DMS79 treated with DMSO at 0.1 percent for 48 hours (cell line): ENCODE measurements at places on chromosomes 1 and 21.

DNA sequence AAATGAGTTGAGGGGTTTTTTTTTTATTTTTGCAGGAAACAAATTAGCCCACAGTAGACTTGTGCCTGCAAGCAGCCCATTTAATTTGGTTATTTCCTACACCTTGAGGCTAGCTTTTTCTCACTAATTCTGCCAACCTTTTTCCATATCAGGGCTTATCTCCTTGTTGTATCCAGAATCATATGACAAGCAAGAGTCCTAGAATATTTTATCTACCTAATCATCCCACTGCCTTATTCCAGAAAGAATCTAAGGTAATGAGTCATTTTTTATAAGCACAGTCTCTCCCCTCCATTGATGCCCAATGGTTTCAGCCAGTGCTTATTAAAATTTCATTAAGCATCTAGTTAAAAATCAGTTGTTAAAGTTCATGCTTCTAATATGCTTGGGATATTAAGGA, 324.1 kb downstream of the BARHL2 start:
- no peak for DNase-seq

DNA sequence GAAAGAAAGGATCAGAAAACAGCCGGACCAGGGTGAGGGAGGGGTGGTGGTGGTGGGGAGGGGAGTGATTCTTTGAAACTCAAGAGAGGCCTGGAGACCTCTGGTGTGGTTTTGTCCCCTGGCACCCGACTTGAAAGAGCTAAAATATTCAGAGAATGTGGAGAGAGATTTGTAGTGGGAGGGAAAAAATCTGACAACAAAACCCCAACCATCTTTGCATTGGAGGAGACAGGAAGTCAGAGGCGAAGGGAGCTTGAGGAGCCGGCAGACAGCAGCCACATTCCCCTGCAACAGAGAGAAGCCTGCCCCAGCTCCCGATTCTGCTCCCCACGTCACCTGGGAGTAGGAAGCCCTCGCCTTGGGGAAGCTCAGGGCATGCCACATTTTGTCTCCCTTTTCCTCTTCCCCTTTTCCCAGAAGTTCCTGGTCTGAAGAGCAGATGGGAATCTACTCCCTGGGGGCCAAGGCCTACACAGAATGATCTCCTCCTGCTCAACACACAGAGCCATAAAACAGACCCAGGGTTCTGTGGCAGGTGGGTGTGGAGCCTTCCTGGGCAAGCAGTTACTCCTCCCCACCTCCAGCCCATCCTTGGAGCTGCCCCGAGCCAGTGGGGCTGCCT, 84.9 kb downstream of the ITPKB start:
- no peak for DNase-seq

GRCh38 chr1:25898223-25899015, 7.8 kb downstream of the STMN1 start:
- DNase-seq: peak; percentile 80

DNA sequence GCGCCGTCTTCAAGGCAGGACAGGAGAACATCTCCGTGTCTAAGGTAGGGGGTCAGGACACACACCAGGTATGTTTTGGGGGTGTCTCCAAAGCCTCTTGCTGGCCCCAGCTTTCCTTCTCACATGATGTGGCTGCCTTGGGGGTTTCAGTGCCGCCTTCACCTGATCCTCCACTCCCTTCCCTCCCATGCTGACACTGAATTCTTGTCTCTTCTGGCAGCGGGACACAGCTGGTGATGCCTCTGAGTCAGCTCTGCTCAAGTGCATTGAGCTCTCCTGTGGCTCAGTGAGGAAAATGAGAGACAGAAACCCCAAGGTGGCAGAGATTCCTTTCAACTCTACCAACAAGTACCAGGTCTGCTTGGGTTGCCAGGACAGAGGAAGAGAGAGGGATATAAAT, 13.5 kb downstream of the ATP1A2 start:
- DNase-seq: no peak

- no peak for DNase-seq
These were observed 46.6 kb downstream of the S1PR1 start for GRCh38 chr1:101283443-101283842.

GRCh38 chr1:7672864-7673263, 98.2 kb upstream of the VAMP3 start:
- DNase-seq: no peak

- DNase-seq: no peak
These were observed 14.7 kb downstream of the CD46 start for GRCh38 chr1:207766569-207766968.

- DNase-seq: no peak
These were observed 15.5 kb downstream of the SMYD3 start for GRCh38 chr1:246491551-246492053.

- DNase-seq: no peak
These were observed 10.1 kb downstream of the DOP1B start for GRCh38 chr21:36166705-36167104.

- DNase-seq: no peak
These were observed 42.7 kb downstream of the GRHL3 start for GRCh38 chr1:24361811-24362210.

GRCh38 chr1:3692598-3692997, 40.3 kb downstream of the TP73 start:
- peak; percentile 91 for DNase-seq

DNA sequence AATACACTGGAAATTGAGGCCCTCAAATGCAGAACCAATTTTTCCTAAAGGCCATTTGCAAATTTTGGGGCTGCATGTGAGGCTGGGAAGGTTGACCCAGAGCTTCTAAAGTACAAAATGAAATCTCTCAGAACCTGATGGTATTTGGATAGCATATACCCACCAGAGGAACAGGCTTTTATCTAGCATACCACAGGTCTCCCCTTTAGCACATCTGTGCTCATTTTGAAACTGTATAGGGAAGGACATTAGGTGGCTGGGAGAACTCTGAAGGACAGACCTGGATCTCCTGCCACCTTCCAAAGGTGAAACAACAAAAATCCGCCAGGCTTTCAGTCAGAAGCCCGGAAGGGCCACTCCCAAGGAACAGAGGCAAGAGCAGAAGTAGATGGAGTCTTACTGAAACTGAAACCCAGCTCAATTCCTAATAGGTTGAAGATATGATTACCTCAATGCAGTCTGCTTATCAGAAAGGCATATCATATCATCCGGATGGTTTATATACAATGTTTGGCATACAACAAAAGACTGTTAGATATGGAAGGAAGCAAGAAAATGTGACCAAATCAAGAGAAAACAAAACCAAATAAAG, 11.6 kb downstream of the CD55 start:
- no peak for DNase-seq

GRCh38 chr1:184843732-184844495, 89.3 kb upstream of the EDEM3 start:
- no peak for DNase-seq

- DNase-seq: no peak
These were observed 19.0 kb downstream of the CYP4B1 start for GRCh38 chr1:46817814-46818213.

DNA sequence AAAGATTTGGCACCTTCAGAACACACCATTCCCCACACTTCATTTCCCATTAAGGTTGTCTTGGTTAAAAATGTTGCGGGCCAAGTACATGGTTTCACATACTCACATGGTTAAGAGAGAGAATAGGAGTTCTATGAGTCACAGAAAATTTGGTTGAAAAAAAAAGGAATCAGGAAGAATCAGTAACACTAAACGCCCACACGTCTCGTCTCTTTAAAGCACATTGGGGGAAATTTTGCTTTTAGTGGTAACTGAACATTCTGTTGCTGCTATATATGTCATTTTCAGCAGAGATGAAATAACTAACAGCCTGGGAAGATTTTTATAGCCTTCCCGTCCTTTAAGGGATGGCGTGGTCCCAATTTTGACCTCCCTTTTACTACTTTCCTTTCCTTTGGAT, 132.9 kb upstream of the ERG start:
- no peak for DNase-seq

- no peak for DNase-seq
These were observed 80.7 kb upstream of the CD34 start for GRCh38 chr1:207991583-207992026.

DNA sequence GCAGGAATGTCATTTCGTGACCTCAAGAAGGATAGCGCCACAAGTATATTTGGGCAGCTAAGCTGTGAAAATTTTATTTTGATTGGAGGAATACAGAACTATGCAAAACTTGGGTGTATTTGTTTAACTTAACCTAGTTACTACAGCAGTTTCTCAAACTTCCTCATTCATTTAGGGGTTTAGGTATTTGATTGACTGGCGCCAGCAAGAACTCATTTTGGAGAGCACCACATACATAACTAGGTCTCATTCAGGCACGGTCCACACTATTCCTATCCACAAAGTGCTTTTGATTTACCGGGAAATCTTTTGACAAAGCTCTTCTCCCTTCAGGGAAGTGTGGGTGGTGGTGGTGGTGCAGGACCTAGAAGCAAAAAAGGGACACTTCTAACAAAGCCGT, 155.1 kb upstream of the NRIP1 start:
- no peak for DNase-seq

DNA sequence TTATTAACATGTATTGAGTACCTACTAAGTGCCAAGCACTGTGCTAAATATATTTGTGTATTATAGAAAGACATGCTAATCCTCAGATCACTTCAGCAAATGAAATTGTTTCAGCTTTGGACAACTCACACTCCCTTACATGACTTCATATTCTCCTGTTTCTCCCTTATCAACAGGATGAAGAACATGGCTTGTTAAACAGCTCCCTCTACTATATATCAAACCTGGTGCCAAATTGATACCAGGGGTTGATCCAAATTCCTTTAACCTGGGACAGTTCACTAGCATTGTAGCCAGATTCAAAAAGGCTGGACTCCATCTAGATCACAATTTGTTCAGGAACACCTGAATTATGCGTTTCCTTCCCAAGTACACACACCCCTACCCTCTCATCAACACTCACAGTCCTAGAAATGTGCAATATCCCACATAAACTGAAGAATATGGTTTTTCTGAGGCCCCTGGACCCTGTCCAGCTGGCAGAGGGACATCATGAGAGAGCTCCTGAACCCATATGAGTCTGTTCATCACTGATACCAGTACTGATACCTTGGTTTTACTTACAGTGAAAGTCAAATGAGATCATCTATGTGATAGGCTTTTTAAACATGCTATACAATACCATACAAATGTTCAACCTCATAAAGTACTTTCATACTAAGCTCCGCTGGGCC, 47.0 kb upstream of the PALMD start:
- no peak for DNase-seq

DNA sequence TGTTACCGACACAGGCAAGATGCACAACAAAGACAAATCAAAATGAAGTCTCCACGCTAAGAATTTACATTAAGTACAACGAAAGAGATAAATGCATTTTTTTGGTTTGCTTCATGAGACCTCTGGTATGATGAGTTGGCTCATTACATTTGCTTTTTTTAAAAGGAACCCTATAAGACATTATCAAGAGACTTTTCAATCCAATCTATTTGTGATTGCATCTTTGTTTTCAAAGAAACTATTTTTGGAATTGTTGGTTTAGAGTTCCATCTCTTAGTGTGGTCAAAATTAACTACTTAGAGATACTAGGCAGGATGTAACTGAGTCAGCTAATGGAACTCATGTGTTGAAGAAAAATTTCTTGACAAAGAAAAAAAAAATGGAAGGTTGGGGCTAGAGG, 200.1 kb downstream of the ZC3H11B start:
- DNase-seq: no peak

DNA sequence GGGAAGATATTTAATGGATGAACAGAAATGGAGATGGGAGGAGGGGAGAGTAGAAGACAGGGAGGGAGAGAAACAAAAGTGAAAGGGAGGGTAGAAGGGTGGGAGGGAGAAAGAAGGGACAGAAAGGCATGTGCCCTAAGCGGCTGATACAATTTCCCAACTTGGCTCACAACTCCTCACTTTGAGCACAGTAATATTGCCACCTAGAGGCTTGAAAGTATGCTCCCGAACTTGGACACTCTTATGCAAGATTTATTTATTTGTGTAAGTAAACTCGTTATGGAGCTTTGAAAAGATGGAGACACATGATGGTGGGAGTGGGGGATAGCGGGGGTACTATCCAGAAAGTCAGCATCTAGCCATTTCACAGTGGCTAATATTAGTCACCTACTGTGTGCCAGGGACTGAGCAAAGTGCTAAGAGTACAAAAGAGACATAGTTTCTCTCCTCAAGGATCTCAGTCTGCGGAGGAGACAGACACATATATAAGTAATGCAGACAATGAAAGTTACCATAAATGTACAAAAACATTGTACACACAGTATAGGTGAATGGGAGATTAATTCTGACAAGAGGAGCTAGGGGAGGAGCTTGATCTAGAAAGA, 189.7 kb downstream of the SEC16B start:
- DNase-seq: peak; percentile 33

- no peak for DNase-seq
These were observed 58.9 kb downstream of the LRRC40 start for GRCh38 chr1:70146488-70146887.

- DNase-seq: no peak
These were observed 21.5 kb upstream of the DDOST start for GRCh38 chr1:20682571-20683236.

- DNase-seq: no peak
These were observed 8.7 kb upstream of the TDRD10 start for GRCh38 chr1:154493276-154493675.

DNA sequence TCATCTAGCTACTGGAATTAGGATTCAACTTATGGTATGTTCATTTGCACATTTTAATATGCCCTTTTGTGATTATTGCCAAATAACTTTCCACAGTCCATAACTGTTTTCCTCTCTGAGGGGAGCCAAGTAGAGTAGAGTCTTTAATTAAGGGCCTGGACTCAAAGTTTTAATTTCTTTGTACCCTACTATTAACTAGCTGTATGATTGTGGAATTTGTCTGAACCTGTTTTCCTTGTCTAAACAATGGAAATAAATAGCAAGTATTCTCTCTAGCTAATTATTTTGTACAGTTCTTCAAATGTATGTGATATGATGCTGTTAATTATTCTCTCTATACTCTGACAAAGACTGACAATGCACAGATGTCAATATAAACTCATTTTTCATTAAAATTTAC, 24.0 kb upstream of the SLC30A10 start:
- no peak for DNase-seq

DNA sequence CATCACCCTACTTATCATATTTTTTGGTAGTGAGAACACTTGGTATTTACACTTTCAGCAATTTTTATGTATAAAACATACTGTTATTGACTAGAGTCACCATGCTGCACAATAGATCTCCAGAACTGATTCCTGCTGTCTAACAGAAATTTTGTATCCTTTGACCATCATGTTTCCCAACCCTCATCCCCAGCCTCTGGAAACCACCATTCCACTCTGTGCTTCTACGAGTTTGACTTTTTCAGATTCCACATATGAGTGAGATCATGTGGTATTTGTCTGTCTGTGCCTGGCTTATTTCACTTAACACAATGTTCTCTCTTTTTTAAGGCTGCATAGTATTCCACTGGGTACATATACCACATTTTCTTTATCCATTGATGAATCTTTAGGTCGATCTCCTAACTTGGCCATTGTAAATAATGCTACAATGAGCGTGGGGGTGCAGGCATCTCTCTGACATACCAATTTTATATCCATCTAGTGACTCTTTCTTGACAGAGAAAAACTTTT, 115.9 kb upstream of the RUNX1 start:
- DNase-seq: no peak
